ENCODE measurements at places on chromosomes 3 and 15.

DNA sequence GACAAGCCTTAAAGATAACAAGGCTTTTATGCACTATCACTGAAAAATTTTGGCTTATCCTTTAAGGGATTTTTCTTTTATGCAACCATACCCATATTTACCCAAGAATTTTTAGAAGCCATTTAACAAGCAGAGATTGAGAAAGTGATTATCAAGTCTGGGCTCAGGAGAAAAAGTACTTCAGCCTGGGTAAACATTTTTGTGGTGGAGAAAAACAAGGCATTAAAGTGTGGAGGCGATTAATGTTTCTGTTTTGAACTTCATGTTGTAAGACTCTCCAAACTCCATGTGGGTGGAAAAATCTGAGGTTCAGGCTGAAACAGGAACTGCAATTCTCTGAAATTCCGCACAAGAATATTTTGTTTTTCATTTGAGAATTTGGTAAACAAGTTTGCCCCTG is 260.4 kb upstream of the KCNMB2 start:
- no peak for DNase-seq

GRCh38 chr3:189260556-189261493 is 89.1 kb downstream of the TPRG1 start:
- DNase-seq, result no peak

- DNase-seq, result no peak
Measured at GRCh38 chr3:23368731-23369130, 165.6 kb downstream of the UBE2E2 start.

- DNase-seq, result no peak
Measured at GRCh38 chr3:170095771-170096170, 58.0 kb downstream of the GPR160 start.

DNA sequence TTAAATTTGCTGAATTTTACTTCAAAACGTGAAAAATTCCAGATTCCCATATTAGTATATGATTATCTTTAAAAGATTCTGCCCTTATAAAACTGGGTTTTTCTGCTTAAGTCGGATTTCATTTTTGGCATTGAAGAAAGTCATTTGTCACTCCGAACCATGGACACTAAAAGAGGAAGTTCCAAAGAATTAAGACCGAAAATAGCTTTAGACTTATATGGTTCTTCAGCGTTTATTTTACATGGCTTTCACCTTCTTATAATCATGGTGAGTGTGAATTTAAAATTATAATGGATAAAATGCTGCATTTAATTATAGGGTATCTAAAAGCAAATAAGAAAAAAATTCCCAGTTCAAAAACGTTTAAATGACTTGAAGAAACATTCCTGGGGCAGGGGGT is 1.0 kb downstream of the C3orf38 start:
- no peak for DNase-seq

- no peak for DNase-seq
Measured at GRCh38 chr3:27220166-27220565, 149.0 kb downstream of the NEK10 start.

- DNase-seq, result no peak
Measured at GRCh38 chr15:47885920-47886319, 168.6 kb downstream of the SEMA6D start.

Measured in NCI-H1694 (cell line).